ENCODE measurements at places on chromosomes 2 and 18.
A peak's percentile ranks its signal among the peaks of the same experiment; 100 is the strongest.

DNA sequence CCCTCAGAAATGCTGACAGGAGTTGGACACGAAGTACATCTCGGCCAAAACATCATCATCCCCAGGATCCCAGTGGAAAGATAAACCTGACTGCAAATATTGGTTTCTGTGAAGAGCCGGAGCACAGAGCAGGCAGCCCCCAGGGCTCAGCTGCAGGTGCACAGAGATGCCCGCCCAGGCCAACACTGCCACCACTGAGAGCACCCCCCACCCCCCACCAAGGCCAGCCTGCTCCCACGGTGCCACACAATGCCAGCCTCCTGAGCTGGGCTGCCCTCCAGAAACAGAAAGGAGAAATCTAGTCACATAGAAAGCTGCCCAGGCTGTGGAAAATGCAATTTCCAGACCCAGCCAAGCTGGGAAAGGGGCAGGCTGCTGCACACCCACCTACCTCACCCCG is 71.7 kb downstream of the GALNT14 start:
- no peak overlapping the region for H3K27ac ChIP-seq
- H3K27me3 ChIP-seq = no peaks in the 10 kb centered on the region
- no peak overlapping the region for H3K4me3 ChIP-seq
- H3K36me3 ChIP-seq = 0 out of 2 replicates have a peak, but pooled peaks cover 3% of the 10 kb centered on the region
- DNase-seq = no peak

GRCh38 chr2:148132412-148132811 is 111.5 kb downstream of the MBD5 start:
- no peaks in the 10 kb centered on the region for H3K36me3 ChIP-seq
- H3K27ac ChIP-seq = no peak overlapping the region
- no peaks in the 10 kb centered on the region for H3K4me1 ChIP-seq
- no peaks in the 10 kb centered on the region for H3K27me3 ChIP-seq
- DNase-seq = peak; percentile 36
- no peak overlapping the region for H3K4me3 ChIP-seq

DNA sequence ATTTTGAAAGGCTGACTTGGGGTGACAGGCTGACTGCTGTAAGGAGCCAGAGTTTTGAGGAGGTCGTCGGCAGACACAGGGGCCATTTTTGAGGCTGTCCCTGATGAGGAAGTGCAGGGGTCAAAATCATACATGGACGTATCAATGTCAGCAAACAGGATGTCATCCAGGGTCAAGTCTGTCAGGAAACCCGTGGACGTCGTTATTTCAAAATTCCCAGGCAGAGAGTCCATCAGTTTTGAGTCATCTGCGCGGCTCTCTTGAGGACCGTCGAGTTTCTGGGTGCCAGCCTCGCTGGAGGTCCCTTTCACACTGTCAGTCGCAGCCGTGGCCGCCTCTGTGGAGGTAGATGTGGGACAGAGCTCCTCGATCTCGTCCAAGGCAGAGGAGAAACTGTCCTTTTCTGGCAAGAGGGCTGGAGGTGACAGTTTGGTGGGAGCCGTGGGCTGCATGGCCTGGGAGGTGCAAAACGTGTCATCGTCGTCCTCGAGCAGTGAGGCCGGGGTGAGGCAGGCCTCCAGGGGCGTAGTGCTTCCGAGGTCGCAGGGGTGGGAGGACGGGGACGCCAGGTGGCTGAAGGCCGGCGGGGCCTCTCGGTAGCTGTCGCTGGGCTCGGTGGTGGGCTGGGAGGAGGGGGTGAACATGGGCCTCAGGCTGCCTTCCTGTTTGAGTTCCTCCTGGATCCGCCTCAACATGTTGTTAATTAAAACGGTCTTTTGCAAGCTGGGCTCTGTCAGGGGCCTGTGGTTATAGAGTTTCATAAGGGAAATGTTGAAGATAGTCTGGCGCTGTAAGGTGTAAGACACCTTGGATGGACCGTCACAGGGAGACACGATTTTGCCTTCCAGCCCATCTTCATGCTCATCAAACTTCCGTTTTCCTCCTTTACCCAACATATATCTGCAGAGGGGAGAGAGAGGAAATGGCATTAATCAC is 17.5 kb downstream of the SERTAD2 start:
- no peak for DNase-seq
- no peak overlapping the region for H3K4me3 ChIP-seq
- peaks cover 18% of the 10 kb centered on the region for H3K36me3 ChIP-seq
- H3K27ac ChIP-seq = no peak overlapping the region

- no peak for DNase-seq
- H3K4me1 ChIP-seq = no peaks in the 10 kb centered on the region
- no peak overlapping the region for H3K27ac ChIP-seq
- no peak overlapping the region for H3K4me3 ChIP-seq
- H3K36me3 ChIP-seq = no peaks in the 10 kb centered on the region
These were observed 223.6 kb downstream of the C1D start for GRCh38 chr2:67839242-67839641.

DNA sequence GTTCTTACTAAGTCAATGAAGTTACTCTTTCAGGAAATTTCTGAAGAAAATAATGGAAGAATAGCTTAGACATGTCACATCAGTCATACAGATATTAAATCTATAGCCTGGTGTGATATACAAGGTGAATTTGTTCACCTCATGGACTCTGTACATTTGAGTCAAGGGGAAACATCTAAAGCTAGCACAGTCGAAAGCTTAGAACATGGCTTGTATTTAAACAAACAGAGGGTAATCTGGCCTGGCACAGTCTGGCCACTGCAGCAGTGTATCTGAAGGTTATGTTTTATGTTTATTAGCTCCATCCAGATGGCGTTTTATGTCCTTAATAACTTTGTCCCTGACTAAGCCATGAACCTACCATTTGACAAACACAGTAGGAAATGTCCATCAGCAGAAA is 817.3 kb downstream of the SATB2 start:
- no peak overlapping the region for H3K27ac ChIP-seq
- no peak overlapping the region for H3K4me3 ChIP-seq
- no peaks in the 10 kb centered on the region for H3K36me3 ChIP-seq
- no peaks in the 10 kb centered on the region for H3K4me1 ChIP-seq
- DNase-seq = no peak

GRCh38 chr18:79197531-79197930 is 128.3 kb downstream of the ATP9B start:
- no peak overlapping the region for H3K27ac ChIP-seq
- H3K4me3 ChIP-seq = no peak overlapping the region
- no peaks in the 10 kb centered on the region for H3K36me3 ChIP-seq
- H3K4me1 ChIP-seq = 0 out of 2 replicates have a peak, but pooled peaks cover 5% of the 10 kb centered on the region

- no peaks in the 10 kb centered on the region for H3K27me3 ChIP-seq
- H3K27ac ChIP-seq = 0 out of 2 replicates have a peak overlapping the region, but pooled peaks have one; percentile 14
- H3K4me1 ChIP-seq = peaks cover 10% of the 10 kb centered on the region
- no peaks in the 10 kb centered on the region for H3K36me3 ChIP-seq
- DNase-seq = peak; percentile 61
- H3K4me3 ChIP-seq = no peak overlapping the region
These were observed 390.7 kb downstream of the METTL4 start for GRCh38 chr18:2180586-2180985.

- no peaks in the 10 kb centered on the region for H3K36me3 ChIP-seq
- no peak for DNase-seq
- H3K4me1 ChIP-seq = no peaks in the 10 kb centered on the region
- no peaks in the 10 kb centered on the region for H3K27me3 ChIP-seq
- no peak overlapping the region for H3K27ac ChIP-seq
These were observed 90.0 kb upstream of the OTOS start for GRCh38 chr2:240230291-240230931.

GRCh38 chr2:189253836-189254235 is 74.3 kb upstream of the COL5A2 start:
- no peak overlapping the region for H3K27ac ChIP-seq
- H3K27me3 ChIP-seq = no peaks in the 10 kb centered on the region
- H3K4me1 ChIP-seq = no peaks in the 10 kb centered on the region

GRCh38 chr2:8847400-8847799 is 10.0 kb upstream of the KIDINS220 start:
- no peaks in the 10 kb centered on the region for H3K36me3 ChIP-seq
- H3K27ac ChIP-seq = no peak overlapping the region
- no peaks in the 10 kb centered on the region for H3K27me3 ChIP-seq
- no peak for DNase-seq
- H3K4me1 ChIP-seq = no peaks in the 10 kb centered on the region
- no peak overlapping the region for H3K4me3 ChIP-seq

GRCh38 chr2:199315299-199316179 is 142.2 kb downstream of the SATB2 start:
- no peak overlapping the region for H3K27ac ChIP-seq
- no peaks in the 10 kb centered on the region for H3K4me1 ChIP-seq
- H3K36me3 ChIP-seq = no peaks in the 10 kb centered on the region
- no peak overlapping the region for H3K4me3 ChIP-seq
- H3K27me3 ChIP-seq = no peaks in the 10 kb centered on the region

DNA sequence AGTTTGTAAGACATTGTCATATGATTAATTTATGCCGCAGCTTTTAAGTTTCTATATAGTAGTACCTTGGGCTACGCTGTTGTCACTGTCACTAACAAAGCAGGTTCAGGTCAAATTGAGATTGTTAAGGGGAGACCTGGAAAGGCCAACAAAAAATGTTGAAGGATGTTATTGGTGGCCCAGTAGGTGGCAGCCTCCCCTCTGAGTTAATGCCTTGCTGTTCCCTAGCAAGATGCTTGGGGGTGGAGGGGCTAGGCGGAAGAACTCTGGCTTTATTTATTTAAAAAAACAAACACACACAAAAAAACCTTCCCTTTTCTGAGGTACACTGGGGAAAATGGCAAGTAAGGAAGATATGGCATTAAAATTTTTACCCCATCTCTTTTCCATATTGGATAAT is 128.3 kb upstream of the ATP5MC3 start:
- DNase-seq = no peak
- H3K4me3 ChIP-seq = no peak overlapping the region
- H3K36me3 ChIP-seq = no peaks in the 10 kb centered on the region
- peaks cover 75% of the 10 kb centered on the region for H3K27me3 ChIP-seq
- no peaks in the 10 kb centered on the region for H3K4me1 ChIP-seq

GRCh38 chr2:167293943-167294775 is 405.9 kb downstream of the XIRP2 start:
- no peak for DNase-seq
- H3K27ac ChIP-seq = no peak overlapping the region
- H3K4me3 ChIP-seq = no peak overlapping the region
- H3K4me1 ChIP-seq = no peaks in the 10 kb centered on the region
- no peaks in the 10 kb centered on the region for H3K36me3 ChIP-seq
- no peaks in the 10 kb centered on the region for H3K27me3 ChIP-seq

- H3K27me3 ChIP-seq = no peaks in the 10 kb centered on the region
- no peak overlapping the region for H3K4me3 ChIP-seq
- H3K4me1 ChIP-seq = no peaks in the 10 kb centered on the region
- no peak overlapping the region for H3K27ac ChIP-seq
These were observed 133.3 kb downstream of the OSR1 start for GRCh38 chr2:19225126-19225525.

GRCh38 chr2:118065015-118065706 is 23.1 kb upstream of the INSIG2 start:
- no peaks in the 10 kb centered on the region for H3K27me3 ChIP-seq
- peaks cover 11% of the 10 kb centered on the region for H3K4me1 ChIP-seq
- DNase-seq = peak; percentile 17
- H3K27ac ChIP-seq = no peak overlapping the region
- no peak overlapping the region for H3K4me3 ChIP-seq

DNA sequence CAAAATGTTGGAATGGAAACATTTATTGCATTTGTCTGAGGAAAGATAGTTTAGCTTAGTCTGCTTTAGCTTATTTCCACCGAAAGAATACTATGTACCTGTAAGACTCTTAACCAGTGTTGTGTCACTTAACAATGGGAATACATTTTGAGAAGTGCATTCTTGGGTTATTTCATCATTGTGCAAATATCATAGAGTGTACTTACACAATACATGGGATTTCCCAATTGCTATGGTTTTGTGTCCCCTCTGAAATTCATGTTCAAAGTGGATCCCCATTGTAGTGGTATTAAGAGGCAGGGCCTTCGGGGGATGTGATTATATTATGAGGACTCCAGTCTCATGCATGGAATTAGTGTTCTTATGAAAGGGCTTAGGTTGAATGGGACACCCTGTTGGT is 249.4 kb upstream of the UBE2E3 start:
- no peak overlapping the region for H3K4me3 ChIP-seq
- peaks cover 4% of the 10 kb centered on the region for H3K36me3 ChIP-seq
- H3K4me1 ChIP-seq = peaks cover 29% of the 10 kb centered on the region

- H3K27me3 ChIP-seq = no peaks in the 10 kb centered on the region
- peak; percentile 47 for DNase-seq
- no peaks in the 10 kb centered on the region for H3K36me3 ChIP-seq
- H3K4me3 ChIP-seq = no peak overlapping the region
These were observed 337.8 kb downstream of the CDH2 start for GRCh38 chr18:27839141-27839540.

- H3K36me3 ChIP-seq = no peaks in the 10 kb centered on the region
- no peaks in the 10 kb centered on the region for H3K4me1 ChIP-seq
- 0 out of 2 replicates have a peak, but pooled peaks cover 3% of the 10 kb centered on the region for H3K27me3 ChIP-seq
- DNase-seq = no peak
- no peak overlapping the region for H3K4me3 ChIP-seq
These were observed 2.2 kb upstream of the KCNH7 start for GRCh38 chr2:162840598-162841246.

GRCh38 chr2:188181884-188182283 is 109.8 kb upstream of the GULP1 start:
- H3K4me3 ChIP-seq = no peak overlapping the region
- H3K27ac ChIP-seq = no peak overlapping the region
- H3K4me1 ChIP-seq = no peaks in the 10 kb centered on the region
- no peaks in the 10 kb centered on the region for H3K36me3 ChIP-seq

DNA sequence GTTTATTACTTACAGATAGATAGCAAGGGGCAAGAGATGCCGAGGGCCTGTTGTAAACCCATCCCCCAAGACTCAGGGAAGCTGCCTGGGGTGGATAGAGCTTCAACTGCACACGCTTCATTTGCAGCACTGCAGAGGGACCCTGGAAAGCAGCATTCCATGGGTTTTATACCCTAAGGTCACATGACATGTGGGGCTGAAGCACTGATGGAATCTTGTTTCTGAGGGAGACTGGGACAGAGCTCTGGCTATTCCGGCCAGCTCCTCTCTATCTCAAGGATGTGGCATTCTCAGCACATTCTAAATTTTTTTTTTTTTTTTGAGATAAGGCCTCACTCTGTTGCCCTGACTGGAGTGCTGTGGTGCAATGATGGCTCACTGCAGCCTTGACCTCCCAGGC is 300.1 kb downstream of the MYCN start:
- no peaks in the 10 kb centered on the region for H3K36me3 ChIP-seq
- H3K27ac ChIP-seq = no peak overlapping the region
- peaks cover 3% of the 10 kb centered on the region for H3K27me3 ChIP-seq
- no peak for DNase-seq
- no peaks in the 10 kb centered on the region for H3K4me1 ChIP-seq
- H3K4me3 ChIP-seq = no peak overlapping the region

DNA sequence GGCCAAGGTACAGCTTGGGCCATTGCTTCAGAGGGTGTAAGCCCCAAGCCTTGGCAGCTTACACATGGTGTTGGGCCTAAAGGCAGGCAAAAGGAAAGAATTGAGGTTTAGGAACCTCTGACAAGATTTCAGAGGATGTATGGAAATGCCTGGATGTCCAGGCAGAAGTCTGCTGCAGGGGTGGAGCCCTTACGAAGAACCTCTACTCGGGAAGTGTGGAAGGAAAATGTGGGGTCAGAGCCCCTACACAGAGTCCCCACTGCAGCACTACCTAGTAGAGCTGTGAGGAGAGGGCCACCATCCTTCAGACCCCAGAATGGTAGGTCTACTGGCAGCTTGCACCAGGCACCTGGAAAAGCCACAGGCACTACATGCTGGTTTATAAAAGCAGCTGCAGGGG is 124.2 kb downstream of the RPIA start:
- H3K36me3 ChIP-seq = no peaks in the 10 kb centered on the region
- no peaks in the 10 kb centered on the region for H3K4me1 ChIP-seq
- no peak overlapping the region for H3K27ac ChIP-seq
- peaks cover 8% of the 10 kb centered on the region for H3K27me3 ChIP-seq
- no peak overlapping the region for H3K4me3 ChIP-seq
